NCI-H1436 (cell line): ENCODE measurements at places on chromosomes 5 and 9.

- DNase-seq: no peak
Measured at GRCh38 chr9:73009649-73010288, 56.9 kb upstream of the ALDH1A1 start.

DNA sequence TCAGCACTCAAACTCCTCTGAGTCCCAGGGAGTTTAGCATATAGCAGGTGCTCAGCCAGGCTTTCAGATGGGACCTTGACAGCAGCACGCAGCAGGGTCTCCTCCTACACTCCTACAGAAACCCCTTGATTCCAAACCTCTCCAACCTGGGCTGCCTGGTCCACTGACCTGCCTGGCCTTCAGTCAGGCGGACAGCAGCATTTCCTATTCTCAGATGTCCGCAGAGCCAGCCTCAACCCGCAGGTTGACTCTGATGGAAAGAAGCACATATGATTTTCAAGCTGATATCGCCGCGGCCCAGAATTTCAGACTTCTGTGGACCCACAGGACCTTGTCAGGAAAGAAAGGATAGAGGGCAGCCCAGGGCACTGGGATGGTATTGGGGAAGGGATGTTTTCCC, 5.3 kb upstream of the SLC25A48 start:
- no peak for DNase-seq

DNA sequence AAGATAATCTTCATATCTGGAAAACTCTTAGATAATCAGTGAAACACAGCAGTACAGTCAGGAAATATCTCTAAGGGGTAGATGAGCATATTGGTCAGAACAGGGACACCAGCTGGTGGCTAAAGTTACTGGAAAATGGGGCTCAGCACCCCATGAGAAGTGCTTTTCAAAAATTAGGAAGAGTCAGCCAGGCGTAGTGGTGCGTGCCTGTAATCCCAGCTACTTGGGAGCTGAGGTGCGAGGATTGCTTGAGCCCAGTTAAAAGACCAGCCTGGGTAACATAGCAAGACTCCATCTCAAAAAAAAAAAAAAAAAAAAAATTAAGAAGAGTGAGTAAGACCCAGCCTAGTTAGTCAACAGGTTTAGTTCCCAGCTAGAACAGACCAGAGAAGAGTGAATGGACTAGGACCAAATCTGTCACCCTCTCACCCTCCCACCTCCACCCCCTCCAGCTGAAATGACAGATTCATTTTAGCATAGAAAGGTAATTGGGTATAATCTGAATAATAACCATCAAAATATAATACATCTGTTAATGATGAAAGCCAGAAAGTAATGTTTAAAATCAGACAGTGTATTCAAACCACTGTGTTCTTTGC, 120.9 kb downstream of the CDC42SE2 start:
- no peak for DNase-seq

- DNase-seq: no peak
Measured at GRCh38 chr9:35869621-35870216, 482 bp downstream of the OR13J1 start.

- no peak for DNase-seq
Measured at GRCh38 chr5:22908586-22908985, 55.4 kb upstream of the CDH12 start.

DNA sequence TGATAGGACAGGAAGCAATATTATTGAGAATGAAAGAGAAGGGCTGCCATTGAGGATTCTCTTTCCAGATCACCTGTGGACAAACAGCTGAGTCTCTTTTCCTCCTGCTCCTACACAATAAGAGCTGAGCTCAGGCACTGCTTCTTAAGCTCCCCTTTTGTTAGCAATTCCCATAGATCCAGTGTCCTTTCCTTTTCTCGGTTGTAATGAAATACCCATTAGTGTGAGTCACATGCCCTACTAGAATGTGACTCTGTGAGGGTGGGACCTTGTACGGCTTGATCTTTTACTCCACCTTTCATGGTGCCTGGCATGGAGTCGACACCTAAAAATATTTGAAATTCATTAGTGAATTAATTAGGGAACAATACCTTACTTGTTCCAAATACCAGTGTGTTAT, 269.2 kb downstream of the NR3C1 start:
- no peak for DNase-seq

DNA sequence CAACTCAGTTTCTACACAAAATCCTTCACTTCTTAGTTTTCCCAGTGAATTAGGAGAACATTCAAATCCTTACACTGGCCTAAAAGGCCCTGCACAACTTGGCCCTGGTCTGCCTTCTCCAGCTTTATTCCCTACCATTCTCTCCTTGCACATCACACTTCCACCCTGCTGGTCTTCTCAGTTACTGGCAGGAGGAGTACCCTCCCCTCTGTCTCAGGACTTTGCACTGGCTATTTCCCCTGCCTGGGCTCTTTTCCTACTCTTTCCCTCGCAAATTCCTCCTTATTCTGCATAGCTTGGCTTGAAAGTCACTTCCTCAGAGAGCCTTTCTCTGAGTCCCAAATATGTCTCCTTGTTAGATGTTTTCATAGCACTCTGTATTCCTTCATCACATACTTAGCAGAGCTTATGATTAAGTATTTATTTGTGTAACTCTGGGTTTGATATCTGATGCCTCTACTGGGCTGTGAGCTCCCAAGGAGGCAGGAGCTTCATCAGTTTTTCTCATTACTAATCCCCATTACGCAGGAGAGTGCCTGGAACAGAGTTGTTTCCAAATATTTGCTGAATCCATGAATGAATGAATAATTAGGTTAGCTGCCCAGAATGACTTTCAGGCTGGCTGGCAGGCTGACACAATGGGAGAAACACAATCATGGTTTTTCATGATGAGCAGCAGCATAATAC, 159.8 kb upstream of the KLF9 start:
- no peak for DNase-seq

DNA sequence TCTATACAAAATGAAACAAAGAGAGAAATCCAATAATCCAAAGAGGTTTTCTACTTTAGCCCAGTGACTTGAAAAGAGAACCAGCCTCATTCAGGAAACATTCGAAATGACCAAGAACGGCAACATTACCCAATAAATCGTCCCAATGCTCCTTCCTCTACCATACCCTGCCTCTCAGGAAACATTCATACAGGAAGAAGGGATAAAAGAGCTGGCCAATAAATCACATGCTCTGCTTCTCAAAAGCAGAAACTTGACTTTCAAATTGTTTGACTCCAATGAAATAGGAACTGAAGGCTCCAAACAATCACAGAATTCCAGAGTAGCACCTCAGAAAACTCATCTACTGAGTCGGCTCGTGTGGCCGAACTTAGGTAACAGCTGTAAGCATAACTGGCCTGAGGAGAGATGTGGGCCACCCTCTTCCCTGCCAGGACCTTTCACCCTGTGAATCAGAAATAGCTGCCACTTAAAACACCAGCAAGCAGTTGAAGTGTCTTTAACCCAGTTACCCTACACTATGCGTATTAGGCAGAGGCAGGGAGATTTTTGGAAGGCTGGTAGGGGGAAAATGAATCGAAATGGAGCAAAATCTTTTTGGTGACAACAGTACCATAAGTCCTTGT, 14.6 kb downstream of the ARL15 start:
- no peak for DNase-seq

DNA sequence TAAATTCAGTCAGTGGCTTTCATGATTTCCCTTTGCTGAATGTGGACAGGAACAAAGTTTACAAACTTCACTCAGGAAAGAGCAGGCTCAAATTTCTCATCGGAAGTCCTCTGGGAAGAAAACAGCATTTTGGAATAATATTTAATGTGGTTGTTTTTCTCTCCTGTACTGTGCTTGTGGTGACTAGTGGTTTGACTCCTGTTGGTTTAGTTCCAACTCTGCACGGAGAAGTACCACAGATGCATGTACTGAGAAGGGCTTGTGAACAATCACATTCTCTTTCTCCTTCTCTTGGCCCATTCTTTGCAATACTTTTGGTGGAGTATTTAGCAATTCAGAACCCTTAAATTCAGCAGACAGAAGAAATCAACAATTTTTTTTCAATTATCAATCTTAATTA, 13.3 kb downstream of the MPDZ start:
- no peak for DNase-seq

DNA sequence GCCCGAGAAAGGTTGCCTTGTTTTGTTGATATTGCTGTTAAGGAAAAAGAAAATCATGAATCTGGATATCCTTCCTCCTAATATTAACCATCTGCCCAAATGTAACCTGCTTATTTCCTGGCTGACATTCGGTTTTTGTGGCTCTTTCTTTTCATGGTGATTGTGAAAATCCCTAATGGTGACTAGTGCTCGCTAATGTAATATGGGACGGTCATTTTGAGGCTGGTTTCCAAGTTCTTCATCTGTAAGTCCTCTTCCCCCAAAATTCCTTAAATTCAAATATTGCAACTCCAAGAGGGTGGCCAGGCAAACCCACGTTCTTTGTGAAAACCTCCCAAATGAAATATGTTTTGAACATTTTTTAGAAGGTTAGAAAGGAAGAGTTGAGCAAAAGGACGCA, 63.1 kb upstream of the MAMDC2 start:
- DNase-seq: no peak

DNA sequence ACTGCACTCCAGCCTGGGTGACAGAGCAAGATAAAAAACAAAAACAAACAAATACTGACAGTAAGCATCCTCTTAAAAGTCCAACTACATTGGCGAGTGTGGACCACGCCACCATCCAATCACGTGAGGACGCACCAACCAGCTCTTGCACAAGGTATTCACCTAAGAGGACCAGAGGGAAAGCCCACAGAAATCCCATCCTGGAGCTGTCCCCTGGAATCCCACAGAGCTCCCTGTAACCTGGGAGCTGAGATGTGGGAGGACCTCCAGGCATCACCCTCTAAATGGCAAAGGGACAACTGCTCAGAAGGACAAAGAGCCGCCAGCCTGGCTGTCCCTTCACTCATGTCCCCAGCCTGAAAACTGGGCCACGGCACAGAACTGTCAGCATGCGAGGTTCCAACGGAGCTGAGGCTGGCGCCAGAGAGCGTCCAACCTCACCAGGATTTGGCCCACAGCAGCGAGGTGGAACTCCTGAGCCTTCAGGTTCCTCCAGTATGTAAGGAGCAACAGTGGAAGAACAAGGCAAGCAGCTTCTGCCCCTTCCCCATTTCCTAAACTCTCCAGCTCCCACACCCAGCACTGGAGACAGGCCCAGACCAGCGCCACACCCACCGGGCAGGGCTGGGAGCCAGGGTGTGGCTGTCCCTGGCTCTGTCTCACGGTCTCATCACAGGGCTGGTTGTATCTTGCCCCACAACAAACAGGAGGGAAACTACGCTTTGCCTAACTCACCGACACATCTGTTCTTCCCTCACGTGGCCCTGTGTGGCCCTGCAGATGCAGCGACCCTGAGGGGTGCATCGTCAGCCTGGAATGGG, 15.2 kb downstream of the IPPK start:
- DNase-seq: no peak

- DNase-seq: no peak
Measured at GRCh38 chr9:87567983-87568382, 70.3 kb downstream of the DAPK1 start.

DNA sequence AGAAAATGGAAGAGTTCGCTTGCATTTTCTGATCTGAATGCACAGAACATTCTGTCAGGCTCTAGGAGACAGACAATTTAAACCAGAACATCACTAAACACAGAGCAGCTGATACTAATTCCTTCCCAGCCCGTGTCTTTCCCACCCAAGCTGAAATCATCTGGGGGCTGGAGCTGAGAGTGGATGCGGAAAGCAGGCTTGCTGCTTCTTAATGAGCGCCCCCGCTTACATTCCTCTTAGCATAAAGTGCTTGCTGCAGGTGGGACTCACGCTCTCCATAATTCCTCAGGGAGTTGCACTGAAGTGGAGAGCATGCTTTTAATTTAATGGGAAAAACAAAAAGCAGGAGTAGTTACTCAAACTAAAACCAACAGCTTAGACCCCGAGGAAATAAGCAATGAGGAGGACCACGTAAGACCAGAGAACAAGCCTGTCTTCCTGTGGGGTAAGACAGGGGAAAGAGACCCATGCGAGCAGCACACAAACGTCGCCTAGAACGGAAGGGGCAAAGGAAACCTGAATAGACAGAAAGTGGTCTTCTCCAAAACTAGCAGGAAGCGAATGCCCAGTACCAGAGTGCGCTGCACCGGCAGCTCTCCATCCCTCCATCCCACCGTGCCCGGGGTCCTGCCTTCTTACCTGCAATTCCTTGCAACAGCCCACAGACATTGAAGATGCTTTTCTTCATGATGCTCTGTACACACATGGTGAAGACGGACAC, 139.3 kb downstream of the LHFPL2 start:
- DNase-seq: peak; percentile 63

DNA sequence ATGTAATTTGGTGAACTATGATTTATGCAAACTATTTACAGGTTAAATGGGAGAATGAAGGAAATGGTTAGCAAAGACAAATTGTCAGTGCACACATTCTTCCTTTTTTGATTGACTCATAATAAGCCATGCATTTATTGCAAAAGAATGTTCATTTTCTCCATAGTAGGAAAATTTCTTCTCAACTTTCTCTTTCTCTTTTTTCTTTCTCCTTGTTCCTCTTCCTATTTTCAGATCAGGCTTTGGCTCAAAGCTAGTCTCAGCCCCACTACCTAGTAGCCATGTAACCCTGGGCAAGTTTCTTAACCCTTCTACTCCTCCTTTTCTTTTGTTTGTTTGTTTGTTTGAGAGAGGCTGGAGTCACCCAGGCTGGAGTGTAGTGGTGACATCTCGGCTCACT, 156.6 kb downstream of the PIK3R1 start:
- no peak for DNase-seq

GRCh38 chr9:134358662-134359319, 32.5 kb downstream of the RXRA start:
- DNase-seq: peak; percentile 31

- DNase-seq: no peak
Measured at GRCh38 chr9:17807613-17808282, 228.9 kb downstream of the SH3GL2 start.

DNA sequence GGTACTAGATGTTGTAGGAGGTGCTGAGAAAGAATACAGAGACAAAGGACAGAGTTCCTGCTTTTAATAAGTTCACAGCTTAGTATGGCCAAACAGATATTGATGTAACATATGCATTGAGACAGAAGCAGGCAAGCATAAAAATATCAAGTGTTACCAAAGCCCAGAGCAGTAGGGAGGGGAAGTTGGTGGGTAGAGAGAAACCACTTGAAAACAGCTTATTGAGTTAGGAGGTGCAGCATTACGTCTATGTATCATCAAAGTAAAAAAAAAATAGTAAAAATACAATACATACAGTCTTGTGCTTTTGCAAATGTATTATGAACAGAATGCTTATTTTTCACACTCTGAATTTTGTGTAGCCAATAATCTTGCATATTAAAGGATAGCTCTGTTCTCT, 441.8 kb upstream of the SGCD start:
- no peak for DNase-seq

DNA sequence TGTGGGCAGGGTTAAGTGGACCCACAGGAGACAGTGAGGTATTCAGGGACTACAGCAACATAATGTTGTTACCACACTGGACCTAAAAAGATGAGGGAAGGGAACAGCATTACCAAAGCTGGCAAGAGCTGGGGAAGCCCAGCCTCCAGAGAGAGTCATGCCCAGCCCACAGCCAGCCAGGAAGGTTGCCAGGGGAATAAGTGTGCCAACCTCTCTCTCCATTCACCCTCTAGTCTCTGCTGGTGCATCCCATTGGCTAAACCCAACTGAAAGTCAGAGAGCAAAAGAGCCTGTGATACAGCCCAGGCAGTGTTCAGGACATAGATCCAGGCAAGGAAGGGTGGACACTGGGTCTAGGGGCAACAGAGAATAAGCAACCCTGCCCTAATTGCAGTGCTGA, 35.8 kb upstream of the AFAP1L1 start:
- DNase-seq: no peak
